ENCODE measurements at places on chromosomes 4 and X.

- DNase-seq, result no peak
Measured at GRCh38 chrX:112734290-112734689, 54.6 kb upstream of the LHFPL1 start.

- DNase-seq, result no peak
Measured at GRCh38 chr4:82425478-82425877, 4.8 kb downstream of the HNRNPDL start.

- no peak for DNase-seq
Measured at GRCh38 chr4:98932539-98932938, 3.6 kb upstream of the EIF4E start.

- DNase-seq, result no peak
Measured at GRCh38 chrX:2620576-2620975, 70.5 kb upstream of the CD99 start.

DNA sequence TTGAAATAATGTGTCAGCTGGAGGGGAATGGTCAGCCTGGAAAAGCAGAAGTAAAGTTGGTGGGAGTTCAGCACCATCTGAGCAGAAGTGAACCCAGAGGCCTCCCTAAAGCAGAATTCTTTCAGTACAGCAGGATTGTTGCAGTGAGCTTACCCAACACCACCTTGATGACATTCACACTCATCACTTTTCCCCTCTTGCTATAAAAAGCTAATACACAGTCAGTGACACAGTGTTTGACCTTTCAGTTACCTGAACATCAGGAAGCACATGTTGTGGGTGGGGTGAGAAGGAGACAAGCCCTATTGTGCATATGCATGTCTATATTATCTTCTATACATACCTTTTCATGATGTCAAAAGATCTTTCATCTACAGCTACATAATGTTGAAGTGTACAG lies 624.7 kb upstream of the ZFP42 start:
- no peak for DNase-seq

DNA sequence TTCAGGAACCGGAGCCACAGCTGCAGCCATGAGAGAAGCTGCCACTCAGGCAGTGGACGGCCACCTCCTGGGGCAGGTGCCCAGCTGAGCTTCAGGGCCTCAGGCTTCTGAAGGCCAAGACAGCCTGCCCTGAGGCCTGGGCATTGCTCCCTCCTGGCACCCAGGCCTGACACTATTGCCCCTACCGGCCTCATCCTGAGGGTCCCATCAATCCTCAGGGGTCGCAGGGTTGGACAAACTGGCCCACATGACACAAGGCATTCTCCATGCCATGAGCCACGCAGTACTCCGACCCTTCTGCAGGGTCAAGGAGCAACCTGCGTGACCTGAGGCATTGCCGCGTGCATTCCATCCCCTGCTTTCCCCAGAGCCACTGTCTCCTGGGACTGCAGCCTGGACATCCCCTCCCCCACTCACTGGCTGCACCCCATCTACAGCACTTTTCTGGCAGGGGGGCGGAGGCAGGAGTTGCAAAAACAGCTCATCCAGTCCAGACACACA lies 3.0 kb upstream of the ZFP92 start:
- no peak for DNase-seq

- DNase-seq, result no peak
Measured at GRCh38 chr4:159238631-159239030, 135.8 kb downstream of the RAPGEF2 start.

GRCh38 chrX:71859637-71860036 lies 51.0 kb upstream of the NHSL2 start:
- DNase-seq, result no peak
